ENCODE measurements at places on chromosomes 3 and 15.

DNA sequence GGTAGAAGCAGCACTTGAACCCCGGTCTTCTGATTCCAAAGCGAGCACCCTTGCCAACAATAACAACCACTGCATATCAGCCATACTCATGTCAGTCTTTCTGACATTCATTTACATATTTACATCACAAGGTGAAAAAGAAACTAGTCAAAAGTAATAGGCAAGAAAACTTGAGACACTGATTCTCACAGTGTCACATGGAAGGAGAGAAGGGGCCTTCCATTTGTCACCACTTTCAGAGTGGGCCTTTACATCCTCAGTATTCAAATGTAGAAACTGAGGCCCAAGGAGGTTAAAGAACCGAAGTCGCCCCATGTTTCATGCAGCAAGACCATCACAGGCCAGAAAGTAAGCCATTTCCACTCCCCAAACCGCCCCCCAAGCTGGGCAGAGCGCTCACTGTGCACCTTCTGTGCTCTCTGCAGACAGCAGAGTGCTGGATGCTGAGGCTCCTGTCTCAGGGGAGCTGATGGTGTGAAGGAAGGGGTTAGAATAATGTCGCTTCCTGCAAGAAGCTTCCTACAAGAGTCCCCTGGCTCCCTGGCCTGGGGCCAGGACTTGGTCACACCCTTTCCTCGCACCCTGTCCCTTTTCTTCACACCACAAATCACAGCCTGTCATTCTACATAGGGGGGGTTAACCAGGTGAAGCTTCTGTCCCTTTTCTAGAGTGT is 260.1 kb downstream of the UACA start:
- DNase-seq = no peak

DNA sequence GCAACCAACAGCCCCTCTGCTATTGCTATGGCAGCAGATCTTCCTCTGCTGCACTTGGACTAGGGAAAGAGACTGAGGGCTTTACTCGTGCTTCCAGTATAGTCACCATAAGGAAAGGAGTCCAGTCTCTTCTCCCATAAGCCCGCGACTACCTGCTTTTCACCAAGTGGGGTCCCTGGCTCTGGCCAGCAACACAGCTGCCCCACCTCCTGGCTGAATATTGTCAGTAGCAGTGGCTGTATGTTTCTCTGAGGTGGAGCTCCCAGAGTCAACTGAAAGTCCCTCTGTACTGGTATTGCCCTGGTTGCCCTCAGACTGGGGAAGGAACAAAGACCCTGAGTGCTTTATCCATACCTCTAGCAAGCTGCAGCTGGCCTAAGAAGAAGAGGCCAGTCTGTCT is 719.6 kb downstream of the SQOR start:
- no peak for DNase-seq

- no peak for DNase-seq
Observed at GRCh38 chr3:176919836-176920765, 277.2 kb downstream of the TBL1XR1 start.

DNA sequence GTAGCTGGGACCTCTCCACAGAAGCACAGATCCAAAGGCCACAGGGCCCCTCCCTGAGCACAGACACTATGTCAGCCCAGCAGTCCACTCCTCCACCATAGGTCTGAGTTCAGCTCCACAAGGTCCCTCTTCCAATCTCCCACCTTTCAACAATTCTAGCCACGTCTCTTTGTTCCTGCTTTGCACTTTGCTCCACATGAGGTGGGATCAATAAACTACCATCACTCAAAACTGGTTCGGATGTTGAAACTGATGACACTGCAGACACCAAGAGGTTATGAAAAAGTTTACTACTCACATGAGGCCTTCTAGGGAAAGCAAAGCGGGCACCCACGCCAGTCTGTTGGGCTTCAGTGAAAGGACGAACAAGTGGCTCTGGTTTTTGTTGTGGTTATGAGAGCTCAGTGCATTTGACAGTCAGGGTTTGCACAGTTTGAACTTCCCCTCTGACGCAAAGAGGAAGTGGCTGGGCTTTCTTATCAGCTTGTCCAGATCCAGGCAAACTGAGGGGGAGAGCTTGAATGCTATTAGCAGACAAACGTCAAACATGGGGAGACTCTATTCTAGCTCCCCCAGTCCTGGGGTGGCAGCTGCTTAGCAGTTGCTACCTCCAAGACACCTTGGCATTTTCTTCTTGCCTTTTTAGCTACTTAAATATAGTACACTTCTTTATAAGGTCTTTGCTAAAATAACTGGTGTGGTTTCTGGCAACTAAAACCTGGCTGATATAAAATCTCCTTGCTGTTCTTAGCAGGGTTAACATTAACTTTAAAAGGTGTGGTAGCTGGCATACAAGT is 37.8 kb downstream of the ZNF445 start:
- peak; percentile 69 for DNase-seq

DNA sequence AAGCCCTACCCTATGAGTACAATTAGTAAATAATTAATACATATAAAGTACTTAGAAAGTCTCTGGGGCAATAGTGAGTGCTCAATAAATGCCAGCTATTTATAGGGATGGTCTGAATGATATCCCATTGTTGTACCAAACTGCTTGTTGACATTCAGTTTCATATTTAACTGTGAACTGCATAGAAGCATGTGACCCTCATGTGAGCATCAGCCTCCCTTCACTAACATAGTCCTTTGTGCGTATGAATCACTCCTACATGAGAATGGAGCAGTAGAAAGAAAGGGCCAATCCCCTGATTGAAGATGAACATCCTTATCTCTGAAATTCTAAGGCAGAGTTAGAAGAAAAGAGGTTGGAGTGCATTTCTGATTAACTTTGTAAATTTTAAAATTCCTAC is 68.7 kb upstream of the ATP10A start:
- no peak for DNase-seq

DNA sequence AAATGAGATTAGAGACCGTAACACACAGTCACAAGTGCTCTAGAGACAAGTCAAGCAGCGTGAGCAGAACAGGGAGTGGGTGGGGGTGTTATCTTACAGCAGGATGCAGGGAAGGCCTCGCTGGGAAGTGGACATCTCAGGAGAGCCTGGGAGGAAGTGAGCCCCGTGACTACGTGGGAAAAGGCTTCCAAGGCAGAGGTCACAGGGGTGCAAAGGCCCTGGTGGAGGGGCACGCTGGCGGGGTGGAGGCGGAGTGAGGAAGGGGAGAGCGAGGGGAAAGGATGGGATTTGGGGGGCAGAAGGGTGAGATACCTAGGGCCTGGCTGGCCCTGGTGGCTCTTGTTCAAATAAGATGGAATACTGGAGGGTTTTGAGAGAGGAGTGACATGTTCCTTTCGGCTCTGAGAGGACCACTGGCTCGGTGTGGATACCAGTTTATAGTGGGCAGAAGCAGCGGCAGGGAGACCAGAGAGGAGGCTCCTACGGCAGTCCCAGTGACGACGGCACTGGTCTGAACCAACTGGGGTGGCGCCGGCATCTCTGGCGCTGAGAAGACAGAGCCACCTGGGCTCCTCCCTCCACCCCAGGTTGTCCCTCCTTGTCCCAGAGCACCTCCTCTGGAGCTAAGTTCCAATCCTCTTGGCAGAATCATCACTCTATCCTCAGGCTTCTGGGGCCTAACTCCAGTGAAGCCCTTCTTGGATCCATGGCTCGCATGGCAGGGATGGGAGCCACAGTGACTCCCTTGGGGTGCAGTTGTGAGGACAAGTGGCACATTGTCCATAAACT is 266.2 kb upstream of the LYSMD4 start:
- DNase-seq = no peak

- DNase-seq = no peak
Observed at GRCh38 chr15:79474252-79474651, 42.1 kb downstream of the MINAR1 start.

DNA sequence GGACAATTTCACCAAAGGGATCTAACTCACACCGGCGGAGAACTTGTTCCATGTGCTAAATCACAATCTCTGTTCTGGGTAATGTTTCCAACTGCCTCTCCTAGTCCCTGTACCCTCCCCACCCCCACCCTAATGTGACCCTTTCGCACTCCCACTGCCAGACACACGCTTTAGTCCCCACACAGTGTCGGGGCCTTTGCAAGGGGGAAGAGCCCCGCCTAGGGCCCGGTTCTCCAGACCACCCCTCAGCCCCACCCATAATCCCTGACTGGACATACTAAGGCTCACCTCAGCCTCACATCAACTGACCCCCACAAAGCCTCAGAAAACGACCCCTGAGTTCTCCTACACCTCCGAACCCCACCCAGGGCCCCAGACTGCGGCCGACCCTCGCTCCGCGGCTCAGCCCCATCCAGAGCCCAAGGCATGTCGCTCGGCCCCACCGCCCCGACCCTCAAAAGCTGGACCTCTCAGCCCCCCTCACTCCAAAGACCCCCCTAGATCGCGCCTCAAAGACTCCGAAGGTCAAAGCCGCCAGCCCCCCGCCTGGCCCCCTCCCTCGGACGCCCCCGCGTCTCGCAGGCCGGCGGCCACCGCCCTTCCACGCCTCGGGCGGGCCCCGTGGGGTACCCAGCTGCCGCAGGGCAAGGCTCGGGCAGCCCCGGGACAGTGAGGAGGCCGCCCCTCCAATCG is 72.0 kb upstream of the MAP4 start:
- DNase-seq = no peak

GRCh38 chr3:166274351-166275023 is 437.3 kb upstream of the BCHE start:
- DNase-seq = no peak

- DNase-seq = no peak
Observed at GRCh38 chr3:94402126-94402525, 339.3 kb downstream of the NSUN3 start.

- no peak for DNase-seq
Observed at GRCh38 chr3:142977399-142977728, 13.9 kb upstream of the PAQR9 start.

DNA sequence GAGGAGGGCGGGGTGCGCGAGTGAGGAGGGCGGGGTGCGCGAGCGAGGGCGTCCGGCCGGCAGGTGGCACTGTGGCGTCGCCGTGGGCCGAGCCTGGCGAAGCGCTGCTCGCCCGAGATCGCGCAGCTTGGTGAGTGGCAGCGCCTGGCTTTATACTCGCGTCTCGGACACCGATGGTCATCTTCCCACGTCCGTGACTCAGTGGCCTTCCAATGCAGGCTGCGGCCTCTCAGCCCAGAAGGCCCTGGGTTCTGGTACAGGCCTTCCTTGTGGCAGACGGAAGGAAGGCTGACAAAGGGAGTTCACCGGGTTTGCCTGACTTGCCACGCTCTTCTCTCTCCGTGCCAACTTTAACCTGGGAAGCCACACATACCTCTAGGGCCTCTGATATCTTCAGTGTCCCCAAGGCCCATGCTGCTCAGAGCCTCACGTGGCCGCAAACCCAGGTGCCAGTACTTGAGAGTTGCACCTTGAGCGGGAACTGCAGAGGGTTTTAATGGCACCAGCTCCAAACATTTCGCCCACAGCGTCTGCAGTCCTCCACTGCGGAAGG is 195.3 kb upstream of the LYSMD4 start:
- peak; percentile 87 for DNase-seq

GRCh38 chr3:12268049-12268735 is 20.7 kb upstream of the PPARG start:
- no peak for DNase-seq

DNA sequence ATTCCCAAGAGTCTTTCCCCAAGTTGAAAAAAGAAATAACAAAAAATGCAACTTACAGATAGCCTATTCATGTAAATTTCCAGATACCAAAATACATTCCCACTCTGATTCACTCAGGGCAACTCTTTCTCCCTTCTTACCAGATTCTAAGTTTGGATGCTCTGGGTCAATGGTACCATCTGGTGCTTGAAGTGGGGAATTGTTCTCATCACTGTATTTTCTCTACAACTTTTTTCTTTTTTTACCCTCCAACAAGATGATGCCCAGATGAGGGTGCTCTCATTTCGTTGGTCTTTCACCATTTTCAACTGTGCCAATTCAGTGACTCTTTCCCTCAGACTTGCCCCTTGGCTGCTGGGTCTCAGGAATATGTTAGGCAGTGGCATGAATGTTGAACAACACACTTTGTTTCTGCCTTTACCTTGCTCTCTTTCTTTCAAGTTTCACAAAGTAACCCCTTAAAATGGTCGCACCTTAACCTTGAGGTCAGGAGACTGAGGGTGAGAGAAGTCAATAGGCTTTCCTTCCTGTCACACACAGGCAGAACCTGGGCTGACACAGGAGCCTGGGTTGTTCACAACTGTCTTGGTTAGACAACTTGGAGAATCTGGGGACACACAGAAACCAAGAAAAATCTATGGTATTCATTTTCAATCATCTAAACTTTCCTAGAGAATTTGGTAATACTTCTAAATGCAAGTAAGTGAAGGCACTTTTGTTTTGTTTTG is 330.7 kb upstream of the SLCO3A1 start:
- DNase-seq = no peak

- peak; percentile 40 for DNase-seq
Observed at GRCh38 chr3:41960826-41961750, 815 bp downstream of the ULK4 start.

DNA sequence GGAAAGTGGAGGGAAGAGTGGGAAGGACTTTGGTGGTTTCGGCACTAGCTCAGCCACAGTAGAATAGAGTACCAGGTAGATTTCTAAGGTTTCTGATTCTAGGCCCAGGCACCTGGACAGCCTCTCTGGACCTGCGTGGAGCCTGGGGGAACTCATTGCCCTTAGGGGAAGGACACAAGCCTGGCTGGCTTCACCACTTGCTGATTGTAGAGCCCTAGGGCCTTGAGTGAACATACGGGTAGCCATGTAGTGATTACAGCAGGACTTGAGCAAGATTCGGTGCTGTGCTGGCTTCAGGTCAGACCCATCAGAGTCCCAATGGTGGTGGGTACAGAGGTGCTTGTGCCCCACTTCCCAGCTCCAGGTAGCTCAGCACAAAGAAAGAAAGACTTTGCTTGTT is 47.0 kb downstream of the FAM81A start:
- DNase-seq = no peak

- no peak for DNase-seq
Observed at GRCh38 chr3:159828542-159828943, 160.1 kb upstream of the IL12A start.

- no peak for DNase-seq
Observed at GRCh38 chr3:51269466-51269865, 115.6 kb upstream of the MANF start.

GRCh38 chr15:70856177-70856883 is 2.4 kb upstream of the LARP6 start:
- no peak for DNase-seq
